ENCODE measurements at places on chromosomes 2 and 18. TPM values are rescaled to one million over a fixed set of nuclear protein-coding genes. Genes with fewer than 3 reads are reported as not detected.

The HOXD10 gene
- 35.4 TPM for total RNA-seq

The THUMPD2 gene
- total RNA-seq, result 14.1 TPM

The SCN7A gene
- total RNA-seq, result 3.6 TPM

GRCh38 chr2:144233733-144234541, 286.0 kb downstream of the ZEB2 start:
- no peaks in the 10 kb centered on the region for H3K36me3 ChIP-seq
- no peak overlapping the region for H3K27ac ChIP-seq
- no peaks in the 10 kb centered on the region for H3K27me3 ChIP-seq
- DNase-seq, result no peak
- H3K4me3 ChIP-seq, result no peak overlapping the region
- no peaks in the 10 kb centered on the region for H3K4me1 ChIP-seq

DNA sequence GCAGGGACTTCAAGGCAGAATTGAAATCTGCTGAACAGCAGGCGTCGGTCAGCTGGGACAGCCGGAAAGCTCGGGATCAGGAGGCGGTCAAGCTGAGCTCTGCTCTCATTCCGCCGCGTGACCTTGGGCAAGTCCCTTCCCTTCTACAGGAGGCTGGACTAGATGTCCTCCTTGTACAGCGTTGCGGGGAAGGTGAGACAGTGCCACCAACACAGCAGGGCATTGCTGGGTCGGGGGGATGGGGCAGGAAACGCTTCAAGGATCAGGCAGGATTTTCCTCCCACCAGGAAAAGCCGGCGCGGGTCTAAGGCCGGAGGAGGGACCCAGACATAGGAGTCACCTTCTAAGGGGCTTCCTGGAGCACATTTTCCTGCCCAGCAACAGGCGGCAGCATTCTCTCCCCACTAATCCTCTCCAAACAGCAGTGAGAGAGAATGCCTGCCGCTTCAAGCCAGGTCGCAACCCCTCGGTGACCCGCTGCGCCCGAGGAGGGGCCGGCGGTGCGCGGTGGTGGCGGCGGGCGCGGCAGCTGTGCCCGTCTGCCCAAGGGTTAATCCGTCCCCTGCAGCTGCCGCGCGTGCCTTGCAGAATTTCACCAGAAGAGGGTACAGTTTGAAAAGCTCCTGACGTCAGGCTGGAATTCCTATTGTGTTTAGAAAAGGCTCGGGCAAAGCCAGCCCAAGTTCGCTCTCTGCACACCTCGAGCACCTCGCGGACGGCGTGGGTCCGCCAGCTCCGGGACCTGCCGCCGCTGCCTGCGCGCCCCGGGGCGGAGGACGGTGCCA, at the start of gene KCNF1:
TSS of gene KCNF1 (plus strand) at position 644 of the 785 bp plus-strand sequence. CDS start 493 bp downstream, outside the sequence.
- H3K4me3 ChIP-seq, result peak within 1 kb of the TSS; percentile 37
- H3K27me3 ChIP-seq, result peaks cover 8% of the 10 kb centered on the region
- H3K27ac ChIP-seq, result no peak within 1 kb of the TSS
- no peaks in the 10 kb centered on the region for H3K4me1 ChIP-seq

GRCh38 chr2:141497272-141497671, 633.5 kb downstream of the LRP1B start:
- DNase-seq, result no peak
- no peaks in the 10 kb centered on the region for H3K4me1 ChIP-seq
- H3K36me3 ChIP-seq, result no peaks in the 10 kb centered on the region
- H3K4me3 ChIP-seq, result no peak overlapping the region
- no peak overlapping the region for H3K27ac ChIP-seq
- no peaks in the 10 kb centered on the region for H3K27me3 ChIP-seq

GRCh38 chr2:113221846-113222245, 48.1 kb downstream of the PSD4 start:
- peaks cover 19% of the 10 kb centered on the region for H3K36me3 ChIP-seq
- DNase-seq, result no peak
- H3K4me1 ChIP-seq, result peaks cover 63% of the 10 kb centered on the region
- no peaks in the 10 kb centered on the region for H3K27me3 ChIP-seq
- peak overlapping the region; percentile 20 for H3K27ac ChIP-seq
- H3K4me3 ChIP-seq, result no peak overlapping the region

DNA sequence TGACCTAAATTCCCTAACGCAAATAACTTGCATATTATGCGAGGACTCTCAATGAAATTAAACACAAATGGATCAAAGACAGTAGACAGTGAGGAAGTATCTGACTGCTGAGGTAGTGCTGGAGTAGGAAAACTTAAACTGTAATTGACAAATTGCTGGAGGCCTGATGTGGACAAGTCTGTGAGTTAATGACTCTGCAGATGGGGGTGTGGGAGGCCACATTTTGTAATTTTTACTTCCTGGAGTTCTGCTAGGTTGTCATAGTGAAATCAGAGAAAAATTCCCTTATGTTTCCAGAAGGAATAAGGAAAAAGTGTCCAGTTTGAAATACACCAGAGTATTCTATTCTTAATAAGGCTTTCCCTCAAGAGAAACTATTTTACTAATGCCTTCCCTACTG, 333.0 kb upstream of the CNTNAP5 start:
- no peaks in the 10 kb centered on the region for H3K27me3 ChIP-seq
- H3K4me3 ChIP-seq, result no peak overlapping the region
- no peak for DNase-seq
- no peak overlapping the region for H3K27ac ChIP-seq
- H3K36me3 ChIP-seq, result no peaks in the 10 kb centered on the region

- no peak overlapping the region for H3K27ac ChIP-seq
- no peaks in the 10 kb centered on the region for H3K27me3 ChIP-seq
- no peaks in the 10 kb centered on the region for H3K36me3 ChIP-seq
- DNase-seq, result no peak
- H3K4me1 ChIP-seq, result no peaks in the 10 kb centered on the region
Observed at GRCh38 chr2:178208817-178209216, 14.5 kb downstream of the OSBPL6 start.

- DNase-seq, result no peak
- peaks cover 10% of the 10 kb centered on the region for H3K36me3 ChIP-seq
- H3K4me3 ChIP-seq, result no peak overlapping the region
- no peaks in the 10 kb centered on the region for H3K4me1 ChIP-seq
- no peaks in the 10 kb centered on the region for H3K27me3 ChIP-seq
Observed at GRCh38 chr18:79195716-79196683, 126.8 kb downstream of the ATP9B start.

- no peaks in the 10 kb centered on the region for H3K36me3 ChIP-seq
- no peaks in the 10 kb centered on the region for H3K4me1 ChIP-seq
- no peaks in the 10 kb centered on the region for H3K27me3 ChIP-seq
- DNase-seq, result no peak
- H3K27ac ChIP-seq, result no peak overlapping the region
Observed at GRCh38 chr2:168495524-168495923, 39.5 kb downstream of the CERS6 start.

DNA sequence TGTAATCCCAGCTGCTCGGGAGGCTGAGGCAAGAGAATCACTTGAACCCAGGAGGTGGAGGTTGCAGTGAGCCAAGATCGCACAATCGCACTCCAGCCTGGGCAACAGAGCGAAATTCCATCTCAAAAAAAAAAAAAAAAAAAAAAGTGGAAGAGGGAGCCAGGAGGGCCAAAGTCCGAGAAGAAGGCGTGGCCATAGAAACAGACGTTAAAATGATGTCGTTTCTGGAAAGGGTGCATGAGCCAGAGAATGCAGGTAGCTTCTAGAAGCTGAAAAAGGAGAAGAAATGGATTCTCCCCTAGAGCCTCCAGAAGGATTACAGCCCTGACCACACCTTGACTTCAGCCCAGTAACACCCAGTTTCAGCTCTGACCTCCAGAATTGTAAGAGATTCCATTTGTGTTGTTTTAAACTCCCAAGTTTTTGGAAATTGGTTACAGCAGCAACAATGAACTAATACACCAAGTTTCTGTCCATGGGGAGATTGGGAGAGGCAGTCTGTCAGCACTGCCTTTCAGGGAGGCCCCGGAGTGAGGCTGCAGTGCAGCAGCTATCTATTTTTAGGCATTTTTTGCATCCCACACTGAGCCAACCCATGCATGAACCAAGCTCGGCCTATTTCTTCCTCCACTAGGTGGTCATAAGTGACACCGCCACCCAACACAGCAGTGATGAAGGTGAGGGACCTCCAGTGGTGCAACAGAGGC, 14.2 kb upstream of the TRAF3IP1 start:
- H3K36me3 ChIP-seq, result no peaks in the 10 kb centered on the region
- H3K4me3 ChIP-seq, result no peak overlapping the region
- DNase-seq, result no peak
- H3K4me1 ChIP-seq, result no peaks in the 10 kb centered on the region
- peak overlapping the region; percentile 18 for H3K27ac ChIP-seq
- H3K27me3 ChIP-seq, result no peaks in the 10 kb centered on the region

DNA sequence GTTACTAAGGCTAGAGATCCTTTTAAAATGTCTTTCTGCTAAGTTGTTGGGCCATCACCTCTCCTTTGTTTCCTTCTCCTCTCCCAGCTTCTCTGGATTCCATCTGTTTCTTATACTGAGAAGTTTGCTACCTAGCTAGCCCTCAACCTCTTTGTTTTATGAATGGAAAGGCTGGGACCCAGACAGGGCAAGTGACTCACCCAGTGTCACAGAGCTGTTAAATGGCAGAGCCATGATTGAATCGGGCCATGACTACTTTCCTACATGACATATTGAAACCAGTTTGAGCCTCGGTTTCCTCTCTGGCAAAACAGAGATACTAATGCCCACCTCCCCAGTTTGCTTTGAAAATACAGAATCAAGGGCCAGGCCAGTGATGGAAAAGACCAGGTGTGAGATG, 24.1 kb downstream of the REEP1 start:
- H3K36me3 ChIP-seq, result no peaks in the 10 kb centered on the region
- no peaks in the 10 kb centered on the region for H3K4me1 ChIP-seq
- no peak overlapping the region for H3K27ac ChIP-seq
- DNase-seq, result no peak
- H3K4me3 ChIP-seq, result no peak overlapping the region
- no peaks in the 10 kb centered on the region for H3K27me3 ChIP-seq

DNA sequence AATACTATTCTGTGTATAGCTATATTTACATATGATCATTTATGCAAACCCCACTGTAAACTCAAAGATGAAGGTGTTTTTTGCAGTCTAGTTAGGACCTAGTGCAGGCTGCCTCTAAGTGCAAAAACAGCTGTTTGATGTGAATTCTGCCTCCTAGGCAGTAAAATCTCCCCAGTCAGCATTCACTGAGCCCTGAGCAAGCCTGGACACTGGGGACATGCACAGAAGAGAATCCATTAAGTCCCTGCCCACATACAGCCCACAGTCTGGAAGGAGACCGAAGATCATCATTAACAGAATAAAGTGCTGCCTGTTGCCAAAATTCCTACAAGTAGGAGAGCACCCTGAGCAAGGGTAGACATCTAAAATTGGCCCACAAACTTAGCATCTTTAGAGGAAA, 14.4 kb upstream of the BIN1 start:
- H3K4me1 ChIP-seq, result no peaks in the 10 kb centered on the region
- no peak for DNase-seq
- H3K36me3 ChIP-seq, result no peaks in the 10 kb centered on the region
- H3K27me3 ChIP-seq, result no peaks in the 10 kb centered on the region
- no peak overlapping the region for H3K4me3 ChIP-seq
- no peak overlapping the region for H3K27ac ChIP-seq

- no peaks in the 10 kb centered on the region for H3K4me1 ChIP-seq
- H3K27me3 ChIP-seq, result no peaks in the 10 kb centered on the region
- DNase-seq, result no peak
- H3K36me3 ChIP-seq, result no peaks in the 10 kb centered on the region
Observed at GRCh38 chr2:66698576-66699239, 263.8 kb downstream of the MEIS1 start.

GRCh38 chr18:3898861-3899613, 449.1 kb downstream of the TGIF1 start:
- H3K4me1 ChIP-seq, result no peaks in the 10 kb centered on the region
- DNase-seq, result no peak
- no peak overlapping the region for H3K27ac ChIP-seq
- no peaks in the 10 kb centered on the region for H3K27me3 ChIP-seq

DNA sequence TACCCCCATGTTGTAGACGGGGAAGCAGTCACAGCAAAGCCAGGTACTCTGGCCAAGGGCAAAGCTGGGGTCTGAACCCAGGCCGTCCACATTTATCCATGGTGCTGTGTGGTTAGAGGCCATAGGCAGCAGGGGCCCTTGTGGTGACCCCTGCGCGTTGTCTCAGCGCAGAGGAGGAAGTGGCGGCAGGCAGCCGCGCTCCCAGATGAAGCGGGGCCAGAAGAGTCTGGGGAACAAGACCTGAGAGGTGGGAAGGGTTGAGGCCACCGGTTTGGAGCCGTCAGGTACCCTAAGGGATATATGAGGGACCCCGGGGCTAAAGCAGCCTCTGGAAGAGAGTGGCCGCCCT, 770 bp downstream of the ZNF396 start:
- DNase-seq, result no peak
- H3K36me3 ChIP-seq, result no peaks in the 10 kb centered on the region
- H3K4me1 ChIP-seq, result peaks cover 3% of the 10 kb centered on the region
- no peaks in the 10 kb centered on the region for H3K27me3 ChIP-seq
- peak overlapping the region; percentile 83 for H3K4me3 ChIP-seq

- no peaks in the 10 kb centered on the region for H3K36me3 ChIP-seq
- no peak overlapping the region for H3K27ac ChIP-seq
- no peak for DNase-seq
- H3K4me3 ChIP-seq, result no peak overlapping the region
Observed at GRCh38 chr2:60371681-60372080, 181.8 kb downstream of the BCL11A start.

GRCh38 chr18:2850816-2851215, 4.0 kb downstream of the EMILIN2 start:
- H3K4me3 ChIP-seq, result no peak overlapping the region
- DNase-seq, result no peak

GRCh38 chr2:156309167-156309566, 23.4 kb downstream of the NR4A2 start:
- H3K27me3 ChIP-seq, result peaks cover 4% of the 10 kb centered on the region
- no peak overlapping the region for H3K27ac ChIP-seq
- DNase-seq, result no peak
- H3K4me1 ChIP-seq, result no peaks in the 10 kb centered on the region
- no peak overlapping the region for H3K4me3 ChIP-seq
- H3K36me3 ChIP-seq, result no peaks in the 10 kb centered on the region

GRCh38 chr18:21315741-21316197, 73.7 kb downstream of the GREB1L start:
- no peaks in the 10 kb centered on the region for H3K27me3 ChIP-seq
- DNase-seq, result peak; percentile 11
- H3K36me3 ChIP-seq, result no peaks in the 10 kb centered on the region
- no peak overlapping the region for H3K4me3 ChIP-seq
- H3K4me1 ChIP-seq, result no peaks in the 10 kb centered on the region
